ELR (cell line): ENCODE measurements at places on chromosomes 5 and 9.
A peak's percentile ranks its signal among the peaks of the same experiment; 100 is the strongest.

DNA sequence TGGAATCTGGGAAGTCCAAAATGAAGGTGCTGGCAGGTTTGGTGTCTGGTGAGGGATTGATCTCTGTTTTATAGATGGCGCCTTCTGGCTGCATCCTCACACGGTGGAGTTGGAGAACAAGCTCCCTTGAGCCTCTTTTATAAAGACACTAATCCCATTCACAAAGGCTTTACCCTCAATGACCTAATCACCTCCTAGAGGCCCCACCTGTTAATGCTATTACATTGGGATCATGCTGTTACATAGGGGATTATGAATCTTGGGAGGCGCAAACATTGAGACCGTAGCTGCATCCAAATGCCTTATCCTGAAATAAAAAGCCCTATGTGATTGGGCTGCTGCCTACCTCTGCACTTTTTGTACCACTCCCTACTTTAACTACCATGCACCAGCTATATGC is 197.1 kb upstream of the HMHB1 start:
- no peak for DNase-seq

DNA sequence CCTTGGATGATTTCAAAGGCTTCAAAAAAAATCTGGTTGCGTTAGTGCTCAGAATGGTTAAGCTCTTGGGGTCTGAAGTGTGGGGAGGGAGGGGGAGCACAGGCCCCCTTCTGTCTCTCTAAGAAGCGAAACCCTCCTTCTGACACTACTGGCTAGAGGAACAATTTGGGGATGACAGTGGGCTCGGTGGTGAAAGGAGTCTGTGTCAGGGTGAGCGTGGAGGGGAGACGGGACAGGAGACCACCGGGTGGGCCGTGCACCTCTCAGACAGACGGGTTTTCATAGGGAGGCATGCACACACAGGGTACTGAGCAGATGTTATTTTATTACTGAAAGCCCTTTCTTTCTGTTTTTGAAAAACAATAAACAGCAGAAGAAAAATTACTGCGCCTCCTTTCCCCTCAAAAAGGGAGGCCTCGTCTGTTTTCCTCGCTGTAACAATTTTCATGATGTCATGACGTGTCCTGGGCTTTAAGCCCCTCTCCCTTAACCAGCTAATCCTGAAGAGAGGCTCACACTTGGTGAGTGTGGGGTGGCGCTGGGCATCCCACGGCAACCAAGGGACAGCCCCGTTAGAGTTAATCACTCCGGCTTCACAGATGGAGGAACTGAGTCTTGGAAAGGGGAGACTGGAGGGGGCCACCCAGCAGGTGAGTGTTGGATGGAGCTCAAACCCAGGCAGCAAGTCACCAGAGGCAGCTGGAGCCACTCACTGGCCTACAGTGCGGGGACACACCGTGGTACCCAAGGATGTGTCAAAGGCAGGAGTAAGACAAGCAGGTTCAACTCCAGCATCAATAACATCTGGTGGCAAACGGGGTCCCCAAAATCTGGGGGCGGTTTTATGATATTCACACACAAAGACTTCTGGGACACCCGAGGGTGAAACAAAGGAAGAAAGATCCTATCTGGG is 53.4 kb downstream of the PTCH1 start:
- DNase-seq, result no peak

- peak; percentile 80 for DNase-seq
Observed at GRCh38 chr9:126781186-126782052, 23.4 kb upstream of the ZBTB43 start.

- DNase-seq, result no peak
Observed at GRCh38 chr5:76408104-76408654, 5.1 kb downstream of the IQGAP2 start.

DNA sequence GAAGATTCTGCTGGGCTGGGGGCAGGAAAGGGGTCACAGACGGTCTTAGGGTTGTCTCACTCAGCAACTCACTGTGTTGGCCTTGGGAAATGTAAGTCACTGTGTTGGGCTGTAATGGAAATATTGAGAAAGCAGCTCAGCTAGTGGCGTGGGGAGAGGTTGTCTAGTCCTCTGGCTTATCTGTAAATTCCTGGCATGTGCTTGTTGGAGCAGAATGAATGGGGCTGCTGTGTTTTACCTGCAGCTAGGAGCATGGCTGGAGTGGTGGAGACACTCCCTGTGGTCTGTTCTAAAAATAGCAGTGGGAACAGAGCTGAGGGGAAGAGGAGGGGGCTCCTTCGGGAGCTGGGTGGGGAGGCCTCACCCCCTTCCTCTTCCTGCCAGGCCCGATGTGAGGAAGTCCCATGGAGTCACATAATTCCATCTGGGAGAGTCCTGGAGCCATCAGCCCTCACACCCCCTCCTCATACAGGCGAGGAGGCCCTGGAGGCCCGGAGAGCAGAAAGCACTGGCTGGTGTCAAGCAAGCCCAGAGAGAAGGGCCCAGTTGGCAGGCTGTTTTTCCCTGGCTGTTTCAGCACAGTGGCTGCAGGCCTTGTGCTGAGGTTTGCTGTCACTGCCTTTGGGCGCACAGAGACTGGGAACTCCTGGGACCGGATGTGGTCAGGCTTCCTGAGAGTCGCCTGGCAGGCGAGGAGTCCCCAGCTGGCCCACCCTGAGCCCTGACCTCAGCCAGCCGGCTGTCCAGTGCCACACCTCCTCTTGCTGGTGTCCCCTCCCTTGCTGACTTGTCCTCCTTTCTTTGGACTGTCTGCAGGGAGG is 84.9 kb downstream of the RGS3 start:
- no peak for DNase-seq

DNA sequence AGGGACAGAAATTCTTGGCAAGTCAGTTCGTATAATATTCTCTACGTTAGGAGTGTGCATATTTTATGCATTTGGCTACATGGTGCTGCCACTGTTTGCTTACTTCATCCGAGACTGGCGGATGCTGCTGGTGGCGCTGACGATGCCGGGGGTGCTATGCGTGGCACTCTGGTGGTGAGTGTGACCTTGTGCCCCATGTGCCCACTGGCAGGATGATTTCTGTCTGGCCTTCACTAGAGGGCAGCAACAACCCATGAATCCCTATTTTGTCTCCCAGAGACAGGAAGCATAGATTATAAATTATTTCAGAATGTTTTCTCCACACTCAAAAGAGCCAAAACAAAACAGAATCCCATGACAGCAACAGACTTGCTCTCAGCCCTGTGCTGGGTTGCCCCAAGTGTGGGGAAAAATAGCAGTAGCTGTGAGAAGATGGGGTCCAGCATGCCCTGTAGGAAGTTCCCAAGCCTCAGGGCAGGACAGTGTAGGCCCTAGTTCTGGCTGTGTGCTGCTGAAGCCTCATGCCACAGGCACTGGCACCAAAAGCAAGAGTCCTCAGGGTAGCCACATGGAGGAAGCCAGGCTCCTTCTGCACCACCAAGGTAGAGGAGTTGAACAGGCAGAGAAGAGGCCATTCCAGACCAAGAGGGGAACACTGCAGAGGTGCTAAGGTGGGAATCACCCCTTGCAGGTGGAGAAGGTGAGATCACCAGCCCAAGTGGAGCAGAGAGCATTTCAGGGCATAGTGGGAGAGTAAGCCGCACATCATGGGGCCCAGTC is 16.0 kb downstream of the SLC22A5 start:
- DNase-seq, result peak; percentile 79

DNA sequence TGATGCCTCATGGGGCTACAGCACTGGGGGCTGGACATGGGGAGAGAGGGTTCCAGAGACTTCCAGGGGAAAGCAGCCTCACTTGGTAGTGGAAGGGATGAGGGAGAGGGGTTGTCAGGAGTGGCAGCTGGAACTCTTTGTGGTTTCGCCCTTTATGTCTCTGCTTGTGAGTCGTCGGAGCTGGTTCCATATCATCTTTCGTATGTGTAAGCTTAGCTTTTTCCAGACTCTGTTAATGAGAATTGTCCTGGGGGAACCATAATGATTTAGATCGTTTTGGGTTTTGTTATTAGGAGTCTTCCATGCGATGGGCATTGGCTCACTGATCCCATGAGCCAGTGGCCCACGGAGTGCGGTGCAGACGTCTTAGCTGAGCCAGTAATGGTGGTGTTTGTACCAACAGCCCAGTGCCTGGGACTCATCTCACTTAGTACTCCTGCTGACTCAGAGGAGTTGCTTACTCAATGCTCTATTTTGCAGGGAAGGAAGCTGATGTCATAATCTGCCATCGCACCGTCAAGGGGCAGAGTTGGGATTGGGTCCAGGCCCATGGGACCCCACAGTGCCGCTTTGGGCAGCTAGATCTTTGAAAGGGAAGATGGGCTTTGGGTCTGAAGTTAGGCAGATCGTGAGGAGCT is 48.5 kb downstream of the NEK6 start:
- DNase-seq, result peak; percentile 96

GRCh38 chr9:123401879-123402513 is 46.0 kb downstream of the CRB2 start:
- DNase-seq, result peak; percentile 63

GRCh38 chr5:105695941-105696340 is 1974.8 kb downstream of the EFNA5 start:
- no peak for DNase-seq

DNA sequence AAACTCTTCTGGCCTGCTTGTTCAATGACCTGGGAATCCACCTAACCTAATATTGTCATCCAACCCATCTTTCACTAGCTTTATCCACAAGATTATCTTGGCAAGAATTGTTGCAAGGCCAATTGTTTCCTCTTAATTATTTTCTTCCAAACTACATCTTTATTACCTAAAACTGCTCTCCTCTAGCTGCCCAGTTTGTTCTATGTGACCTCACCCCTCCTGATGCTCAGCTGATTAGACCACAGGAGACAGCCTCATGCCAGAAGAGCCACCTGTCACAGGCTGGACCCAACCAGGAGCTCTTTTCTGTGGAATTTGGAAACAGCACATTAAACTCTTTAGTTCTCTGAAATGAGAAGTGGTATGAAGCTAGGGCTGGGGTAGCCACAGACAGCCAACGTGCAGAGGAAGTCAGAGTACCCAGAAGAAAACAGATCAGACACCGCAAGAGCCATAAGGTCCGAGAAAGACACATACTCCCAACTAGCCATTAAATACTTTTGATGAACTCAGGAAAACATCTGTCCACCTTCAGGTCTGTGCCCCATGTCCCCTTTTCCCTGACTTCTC is 12.0 kb downstream of the SAXO1 start:
- no peak for DNase-seq

- peak; percentile 33 for DNase-seq
Observed at GRCh38 chr5:143134269-143134668, 269.2 kb downstream of the NR3C1 start.

DNA sequence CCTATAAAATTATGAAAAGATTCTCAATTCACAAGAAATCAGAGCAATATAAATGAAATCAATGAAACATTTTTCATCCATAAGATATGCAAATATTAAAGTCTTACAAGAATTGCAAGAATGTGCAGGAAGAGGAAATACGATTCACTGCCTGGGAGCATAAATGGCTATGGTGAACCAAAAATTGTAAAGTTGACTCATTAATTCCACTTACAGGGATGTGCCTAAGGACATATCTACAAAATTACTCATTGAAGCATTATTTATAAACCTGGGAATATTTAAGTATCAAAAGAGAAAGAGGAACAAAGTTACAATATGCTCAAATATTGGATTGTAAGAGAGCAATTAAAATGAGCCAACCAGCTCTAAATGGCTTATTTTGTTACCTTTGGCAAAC is 6.9 kb upstream of the NIPSNAP3A start:
- peak; percentile 87 for DNase-seq

DNA sequence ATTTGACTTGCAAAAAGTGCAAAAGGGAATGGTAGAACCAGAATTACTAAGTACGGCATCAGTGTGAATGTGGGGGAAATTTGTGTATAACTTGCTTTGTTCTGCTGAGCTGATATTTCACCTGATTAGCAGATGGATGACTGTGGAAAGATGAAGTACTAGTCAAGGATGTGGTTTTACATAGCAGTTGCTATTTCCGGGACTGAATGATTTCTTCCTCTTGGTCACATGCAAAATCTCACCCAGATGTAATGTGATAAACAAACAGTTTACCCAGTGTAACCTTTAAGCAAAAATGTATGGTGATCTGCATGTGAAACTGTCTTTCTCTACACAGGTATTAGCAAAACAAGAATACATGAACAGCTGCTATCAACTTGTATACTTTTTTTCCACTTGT is 46.1 kb downstream of the DCP2 start:
- DNase-seq, result peak; percentile 78

GRCh38 chr5:124920909-124921666 is 174.6 kb upstream of the ZNF608 start:
- DNase-seq, result no peak

GRCh38 chr5:111167551-111167950 is 56.6 kb upstream of the CAMK4 start:
- DNase-seq, result no peak

DNA sequence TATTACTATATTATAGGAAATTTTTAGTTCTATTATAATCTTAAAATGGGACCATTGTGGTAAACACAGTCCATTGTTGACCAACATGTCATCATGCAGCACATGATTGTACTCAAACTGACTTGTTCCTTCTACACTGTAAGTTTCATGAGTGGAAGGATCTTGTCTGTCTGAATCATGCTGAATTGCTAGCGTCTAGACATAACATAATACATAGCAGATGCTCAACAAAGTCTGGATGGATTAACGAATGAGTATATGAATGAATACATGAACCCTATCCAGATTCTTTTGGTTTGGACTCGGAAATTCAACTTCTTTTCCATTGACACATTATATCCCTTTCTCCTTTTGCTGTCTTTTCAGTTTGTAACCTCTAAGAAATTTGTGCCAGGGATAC is 429.2 kb upstream of the SGCD start:
- DNase-seq, result no peak

- DNase-seq, result no peak
Observed at GRCh38 chr5:136070486-136071285, 41.9 kb downstream of the TGFBI start.

DNA sequence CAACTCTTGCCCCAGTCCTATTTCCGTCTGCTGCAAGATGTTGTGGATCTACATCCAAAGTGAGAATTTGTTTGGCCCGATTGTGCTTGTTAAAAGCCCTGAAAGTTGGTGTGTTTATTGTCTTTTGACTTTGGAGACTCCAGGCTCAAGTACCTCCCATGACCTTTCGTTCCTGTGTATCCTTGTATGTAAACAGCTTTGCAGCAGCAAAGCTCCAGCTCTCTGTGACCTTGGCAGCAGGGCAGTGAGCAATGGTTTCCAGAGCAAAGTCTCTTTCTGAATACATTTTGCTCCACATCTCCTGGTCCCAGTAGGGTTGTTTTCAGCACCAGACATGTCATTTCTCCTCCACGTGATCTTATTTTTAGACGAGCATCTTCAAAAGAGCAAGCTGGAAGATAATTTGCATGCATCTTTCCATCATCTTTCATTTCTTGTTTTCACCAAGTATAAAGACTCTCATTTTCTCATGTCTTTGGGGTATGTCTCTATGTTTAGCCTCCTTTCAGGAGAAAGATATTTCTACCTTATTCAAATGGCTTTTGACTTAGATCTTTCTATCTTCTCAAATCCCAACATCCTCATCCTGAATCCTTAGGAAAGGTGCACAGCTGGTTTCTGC is 68.1 kb upstream of the ERCC6L2 start:
- DNase-seq, result no peak

- DNase-seq, result no peak
Observed at GRCh38 chr9:94639061-94639998, at the start of gene FBP1. TSS of gene FBP1 (minus strand) at chr9:94639518. CDS start at chr9:94639310, 208 bp downstream.

DNA sequence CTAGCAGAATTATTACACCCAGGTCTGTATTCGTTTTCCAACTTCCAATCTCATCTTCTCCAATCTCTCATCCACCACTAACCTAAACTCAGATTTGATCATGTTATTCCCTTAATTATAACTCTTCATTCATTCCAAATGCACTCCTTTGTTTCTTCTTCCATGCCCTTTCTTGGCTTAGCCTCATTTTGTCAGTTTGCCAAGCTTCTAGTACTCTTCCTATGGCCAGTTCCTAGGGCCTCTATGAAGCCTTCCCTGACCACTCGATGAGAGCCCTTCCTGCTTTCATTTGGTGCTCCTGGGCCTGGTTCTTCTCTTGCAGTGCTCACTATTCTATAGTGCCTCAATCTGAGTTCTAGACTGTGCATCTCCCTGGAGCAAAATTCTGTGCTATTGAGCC is 5.8 kb downstream of the FAM219A start:
- no peak for DNase-seq
